Hematopoietic multipotent progenitor cell (in vitro differentiated cells): ENCODE measurements at places on chromosomes 12 and 14.
A peak's percentile ranks its signal among the peaks of the same experiment; 100 is the strongest.

- DNase-seq, result no peak
Observed at GRCh38 chr12:115619061-115619460, 658.4 kb downstream of the MED13L start.

GRCh38 chr14:71582705-71583104, 349.5 kb upstream of the RGS6 start:
- no peak for DNase-seq

DNA sequence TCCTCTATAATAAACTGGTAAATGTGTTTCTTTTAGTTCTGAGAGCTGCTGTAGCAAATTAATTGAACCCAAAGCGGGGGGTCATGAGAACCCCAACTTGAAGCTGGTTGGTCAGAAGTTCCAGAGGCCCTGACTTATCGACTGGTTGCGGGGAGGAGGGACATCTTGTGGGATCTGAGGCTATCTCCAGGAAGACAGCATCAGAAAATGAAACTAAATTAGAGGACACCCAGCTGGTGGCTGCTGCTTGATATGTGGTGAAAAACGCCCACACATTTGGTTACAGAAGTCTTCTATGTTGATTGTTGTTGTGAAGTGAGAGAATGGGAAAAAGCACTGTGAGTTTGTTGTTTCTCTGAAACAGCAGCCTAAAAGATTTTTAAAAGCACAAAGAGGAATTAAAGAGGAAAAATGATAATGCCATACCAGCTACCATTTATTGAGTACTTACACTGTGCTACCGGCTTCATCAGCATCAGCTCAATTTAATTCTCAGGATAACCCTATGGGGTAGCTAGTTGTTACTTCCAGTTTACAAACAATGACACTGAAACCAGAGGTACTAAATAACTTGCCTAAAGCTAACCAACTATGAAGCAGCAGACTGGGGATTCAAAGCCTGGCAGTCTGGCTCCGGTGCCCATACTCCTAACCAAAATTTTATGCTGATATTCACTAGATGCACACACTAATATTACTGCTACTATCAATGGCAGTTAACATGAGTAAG, 24.3 kb downstream of the DDX24 start:
- DNase-seq, result no peak

GRCh38 chr12:96311191-96311590, 89.0 kb downstream of the CDK17 start:
- DNase-seq, result no peak

DNA sequence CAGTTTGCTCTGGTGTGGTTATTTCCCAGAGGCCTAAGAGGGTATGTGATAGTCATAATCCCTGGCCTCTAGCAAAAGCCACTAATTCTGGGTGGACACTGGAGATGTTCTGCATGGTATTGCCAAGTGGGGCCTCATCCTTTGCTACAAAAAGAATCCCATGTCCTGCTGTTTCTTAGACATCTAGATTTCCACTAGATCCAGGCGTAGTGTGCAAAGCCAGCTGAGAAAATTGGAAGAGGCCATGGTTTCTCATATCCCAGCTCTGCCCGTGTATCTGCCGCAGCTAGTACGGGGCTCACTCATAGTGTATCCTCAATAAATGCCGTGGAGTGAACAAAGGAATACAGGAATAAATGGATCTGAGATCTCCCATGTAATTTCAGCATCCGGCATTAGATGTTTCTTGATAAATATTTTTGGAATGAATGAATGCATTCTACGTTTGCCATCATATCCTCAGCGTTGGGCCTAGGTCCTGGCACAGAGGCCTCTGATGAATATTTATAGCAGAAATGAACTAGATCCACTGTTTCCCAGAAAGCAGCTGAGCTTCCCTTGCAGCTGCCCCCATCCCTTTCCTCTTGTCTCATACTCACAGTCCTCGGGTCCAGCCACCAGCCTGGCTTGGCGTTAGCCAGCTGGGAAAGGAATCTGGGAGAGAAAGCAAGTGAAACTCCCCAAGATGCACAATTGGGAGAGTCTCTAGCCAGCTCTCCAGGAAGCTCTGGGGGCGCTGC, 76.3 kb upstream of the NOS1 start:
- no peak for DNase-seq

GRCh38 chr12:68416826-68417225, 84.7 kb upstream of the MDM1 start:
- no peak for DNase-seq

- DNase-seq, result no peak
Observed at GRCh38 chr14:74579447-74580274, 32.4 kb downstream of the LTBP2 start.

DNA sequence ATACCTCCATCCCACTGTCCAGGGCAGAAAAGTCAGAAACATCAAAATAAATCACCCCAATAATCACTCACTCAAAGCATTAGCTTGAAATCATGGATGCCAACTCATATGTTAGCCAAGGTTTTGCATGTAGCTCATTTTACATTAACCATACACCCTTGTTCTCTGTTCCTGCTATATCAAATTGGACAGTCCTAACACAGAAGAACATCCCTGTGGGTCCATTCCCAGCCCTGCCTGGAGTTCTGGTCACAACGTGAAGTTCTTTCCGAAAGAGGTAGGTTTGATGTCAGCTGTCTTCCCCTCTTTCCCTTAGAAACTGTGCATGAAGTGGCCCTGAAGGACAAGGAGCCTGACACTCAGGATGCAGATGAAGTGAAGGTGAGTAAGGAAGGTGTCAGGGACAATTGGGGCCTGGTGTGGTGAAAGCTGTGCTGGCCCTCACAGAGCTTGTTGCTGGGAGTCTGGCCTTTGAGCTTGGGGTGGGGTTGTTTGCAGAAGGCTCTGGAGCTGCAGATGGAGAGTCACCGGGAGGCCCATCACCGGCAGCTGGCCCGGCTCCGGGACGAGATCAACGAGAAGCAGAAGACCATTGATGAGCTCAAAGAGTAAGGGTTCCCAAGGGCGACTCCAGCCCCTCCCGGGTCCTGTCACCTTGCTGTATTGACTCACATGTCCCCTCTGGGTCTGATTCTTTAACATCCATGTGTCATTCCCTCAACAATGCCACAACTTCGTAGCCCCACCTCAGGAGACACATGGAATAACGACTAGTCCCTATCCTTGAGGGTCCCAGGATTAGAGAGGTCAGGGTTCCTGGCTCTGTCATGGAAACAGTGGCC, 15.0 kb upstream of the PIP4K2C start:
- no peak for DNase-seq

DNA sequence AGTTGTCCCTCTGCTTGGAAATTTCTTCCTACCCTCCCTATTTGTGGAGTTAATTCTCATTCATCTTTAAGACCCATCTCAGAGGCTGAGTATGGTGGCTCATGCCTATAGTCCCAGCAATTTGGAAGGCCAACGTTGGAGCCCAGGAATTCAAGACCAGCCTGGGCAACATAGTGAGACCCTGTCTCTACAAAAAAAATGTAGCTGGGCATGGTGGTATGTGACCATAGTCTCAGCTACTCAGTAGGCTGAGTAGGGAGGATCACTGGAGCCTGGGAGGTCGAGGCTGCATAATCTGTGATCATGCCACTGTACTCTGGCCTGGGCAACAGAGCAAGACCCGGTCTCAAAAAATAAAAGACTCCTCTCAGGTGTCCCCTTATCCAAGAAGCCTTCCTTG, 125.1 kb downstream of the SUDS3 start:
- no peak for DNase-seq

DNA sequence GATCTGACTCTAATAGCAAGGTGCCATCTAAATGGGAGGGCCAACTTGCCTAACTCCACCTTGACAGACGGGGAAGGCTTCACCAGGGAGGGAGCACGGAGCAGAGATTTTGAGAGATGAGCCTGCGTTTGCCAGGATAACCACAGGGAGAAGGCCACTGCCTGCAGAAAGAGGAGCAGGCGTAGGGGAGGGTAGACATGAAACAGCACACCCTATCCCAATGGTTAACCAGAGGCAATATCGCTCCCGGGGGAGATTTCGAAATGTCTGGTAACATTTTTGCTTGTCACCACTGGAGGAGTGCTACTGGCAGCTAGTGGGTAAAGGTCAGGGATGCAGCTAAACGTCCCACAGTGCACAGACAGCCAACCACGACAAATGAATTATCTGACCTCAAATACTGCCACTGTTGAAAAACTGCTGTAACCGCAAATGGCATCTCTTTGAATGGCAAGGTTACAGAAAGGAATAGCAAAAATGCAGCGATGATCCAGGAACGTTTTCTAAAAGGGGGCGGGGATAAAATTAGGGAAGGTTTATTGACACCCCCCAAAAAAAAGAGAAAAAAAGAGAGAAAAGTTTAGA, 126.0 kb upstream of the ATF7IP start:
- peak; percentile 65 for DNase-seq

DNA sequence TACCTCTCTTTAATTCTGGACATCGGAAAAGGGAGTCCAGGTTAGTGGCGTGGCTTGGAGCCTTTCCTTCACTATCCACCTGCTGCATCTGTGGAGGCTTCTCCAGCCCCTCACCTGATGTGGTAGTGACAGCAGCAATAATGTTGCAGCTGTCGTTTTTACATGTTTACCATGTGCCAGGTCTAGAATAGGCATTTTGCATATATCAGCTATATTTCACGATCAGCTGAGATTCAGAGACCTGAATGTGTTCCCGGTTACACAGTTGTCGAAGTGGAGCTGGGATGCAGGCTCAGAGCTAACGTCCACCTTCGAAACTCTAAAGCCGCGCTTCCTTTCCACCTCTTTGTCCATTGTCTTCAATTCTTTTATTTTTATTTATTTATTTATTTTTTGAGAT, 91.0 kb downstream of the BORCS5 start:
- DNase-seq, result no peak

- DNase-seq, result no peak
Observed at GRCh38 chr12:67742461-67742860, 93.9 kb downstream of the DYRK2 start.

- no peak for DNase-seq
Observed at GRCh38 chr12:54502485-54502884, 4.9 kb downstream of the NCKAP1L start.

GRCh38 chr14:73014105-73014504, 12.8 kb downstream of the ZFYVE1 start:
- no peak for DNase-seq

DNA sequence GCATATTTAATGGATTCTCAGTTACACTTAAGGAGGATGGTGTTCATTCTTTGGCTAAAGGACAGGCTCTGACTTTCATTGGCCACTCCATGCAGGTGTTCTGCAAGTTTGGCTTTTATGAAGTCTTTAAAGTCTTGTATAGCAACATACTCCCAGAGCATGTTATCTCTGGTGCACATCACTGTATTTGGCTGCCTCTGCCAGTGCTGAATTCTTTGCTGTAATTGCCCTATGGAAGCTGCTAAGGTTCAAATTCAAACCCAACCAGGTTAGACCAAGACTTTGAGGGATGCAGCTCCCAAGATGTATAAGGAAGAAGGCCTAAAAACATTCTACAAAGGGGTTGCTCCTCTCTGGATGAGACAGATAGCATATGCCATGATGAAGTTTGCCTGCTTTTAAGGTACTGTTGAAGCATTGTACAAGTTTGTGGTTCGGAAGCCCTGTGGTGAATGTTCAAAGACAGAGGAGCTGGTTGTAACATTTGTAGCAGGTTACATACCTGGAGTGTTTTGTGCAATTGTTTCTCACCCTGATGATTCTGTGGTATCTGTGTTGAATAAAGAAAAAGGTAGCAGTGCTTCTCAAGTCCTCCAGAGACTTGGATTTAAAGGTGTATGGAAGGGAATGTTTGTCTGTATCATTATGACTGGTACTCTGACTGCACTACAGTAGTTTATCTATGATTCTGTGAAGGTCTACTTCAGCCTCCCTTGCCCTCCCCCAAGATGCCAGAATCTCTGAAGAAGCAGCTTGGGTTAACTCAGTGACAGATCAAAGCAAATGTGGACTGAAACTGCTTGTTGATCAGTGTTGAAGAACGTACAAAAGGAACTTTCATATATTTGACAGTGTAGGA, 19.4 kb downstream of the TMEM116 start:
- DNase-seq, result no peak

GRCh38 chr12:14654842-14655241, 41.6 kb downstream of the GUCY2C start:
- no peak for DNase-seq

GRCh38 chr12:124797321-124797720, 66.3 kb downstream of the SCARB1 start:
- no peak for DNase-seq

DNA sequence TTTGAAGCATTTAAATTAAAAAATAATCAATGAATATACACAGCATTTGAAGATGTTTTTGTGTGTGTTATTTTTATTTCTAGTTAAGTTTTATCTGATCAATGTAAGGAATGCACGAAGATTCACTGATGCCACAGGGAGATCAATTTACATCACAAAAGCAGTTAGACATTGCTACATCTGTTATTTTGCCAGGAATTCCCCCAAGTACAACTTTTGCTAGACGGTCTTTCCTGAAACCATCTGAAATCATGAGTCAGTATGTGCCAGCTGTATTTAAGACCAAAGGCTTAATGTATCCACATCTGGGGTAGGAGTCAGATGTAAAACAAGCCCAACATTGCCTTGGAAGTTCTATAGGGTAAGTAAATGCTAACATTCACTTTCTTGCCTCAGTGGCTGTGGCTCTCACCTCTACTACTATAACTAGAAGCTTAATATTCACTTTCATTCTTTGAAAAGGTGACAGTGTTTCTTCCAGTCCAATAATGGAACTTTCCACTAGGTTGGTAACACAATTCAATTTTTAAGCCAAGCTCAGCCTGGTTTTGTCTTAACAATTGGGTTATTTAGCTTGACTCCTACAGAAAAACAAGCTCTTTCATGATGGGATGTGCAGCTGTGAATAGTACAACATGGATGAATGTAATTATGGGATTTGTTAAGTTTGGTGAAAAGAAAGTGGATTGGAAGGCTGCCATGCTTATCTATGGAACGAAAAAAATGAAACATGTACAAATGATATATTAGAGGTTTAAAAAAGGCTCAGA, 385.4 kb upstream of the TMEM132C start:
- DNase-seq, result no peak

GRCh38 chr12:25320123-25321006, 69.6 kb upstream of the KRAS start:
- DNase-seq, result no peak

DNA sequence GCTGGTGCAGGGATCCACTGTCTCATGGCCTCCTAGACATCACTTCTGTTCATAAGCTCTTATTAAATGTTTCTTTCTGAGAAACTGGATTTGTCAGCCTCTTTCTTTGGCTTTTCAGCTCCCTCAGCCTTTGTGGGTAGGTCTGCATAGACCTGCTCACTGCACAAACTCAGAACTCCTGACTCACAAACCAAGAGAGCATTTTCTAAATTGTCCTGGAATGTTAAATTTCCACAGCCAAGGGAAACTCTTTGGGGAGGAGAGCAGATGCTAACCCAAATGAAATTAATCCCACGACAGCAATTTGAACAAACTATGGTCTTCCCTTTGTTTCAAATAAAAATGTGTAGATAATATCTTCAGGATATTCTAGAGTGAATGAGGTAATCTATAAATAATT, 19.5 kb upstream of the CERS5 start:
- no peak for DNase-seq

- DNase-seq, result no peak
Observed at GRCh38 chr12:19800884-19801283, 361.6 kb downstream of the AEBP2 start.
